GM12878 (cell line): ENCODE measurements at places on chromosomes 6 and 20.

DNA sequence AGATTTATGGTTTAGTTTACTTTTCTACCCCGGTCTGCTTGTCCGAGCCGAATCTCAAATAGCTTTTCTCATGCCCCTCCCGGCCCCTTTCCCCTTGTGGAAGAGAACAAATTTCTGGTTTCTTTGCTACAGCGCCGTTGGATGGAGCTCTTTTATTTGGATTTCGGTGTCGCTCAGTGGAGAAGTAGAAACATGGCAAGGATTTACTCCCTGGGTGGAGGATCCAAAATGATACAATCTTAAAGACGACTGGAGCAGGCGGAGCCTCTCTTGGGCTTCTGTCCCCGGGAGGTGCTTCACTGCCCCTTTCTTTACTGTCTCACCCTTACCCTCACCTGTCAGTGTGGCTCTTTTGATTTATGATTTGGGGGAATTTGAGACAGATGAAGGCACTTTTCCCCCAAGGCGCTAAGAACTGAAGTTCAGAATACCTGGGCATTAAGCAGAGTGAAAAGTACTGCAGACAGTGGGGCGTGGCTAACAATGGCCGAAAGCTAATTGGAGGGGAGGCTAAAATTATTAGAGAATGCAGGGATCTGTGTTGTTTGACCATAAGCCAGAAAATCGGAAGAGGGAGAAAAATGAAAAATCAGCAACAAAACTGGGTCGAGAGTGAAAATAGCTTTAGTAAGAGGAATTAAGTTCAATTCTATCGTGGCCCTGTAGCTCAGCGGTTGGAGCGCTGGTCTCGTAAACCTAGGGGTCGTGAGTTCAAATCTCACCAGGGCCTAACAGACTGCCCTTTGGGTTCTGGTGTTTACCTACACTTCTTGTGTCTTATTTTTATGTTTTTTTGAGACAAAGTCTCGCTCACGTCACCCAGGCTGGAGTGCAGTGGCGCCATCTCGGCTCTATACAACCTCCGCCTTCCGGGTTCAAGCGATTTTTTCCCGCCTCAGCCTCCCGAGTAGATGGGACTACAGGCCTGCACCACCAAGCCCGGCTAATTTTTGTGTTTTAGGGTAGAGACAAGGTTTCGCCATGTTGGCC, 145.1 kb upstream of the ZNF184 start:
- no peak for DNase-seq

- DNase-seq = no peak
These were observed 182.9 kb downstream of the LY86 start for GRCh38 chr6:6771224-6771945.

DNA sequence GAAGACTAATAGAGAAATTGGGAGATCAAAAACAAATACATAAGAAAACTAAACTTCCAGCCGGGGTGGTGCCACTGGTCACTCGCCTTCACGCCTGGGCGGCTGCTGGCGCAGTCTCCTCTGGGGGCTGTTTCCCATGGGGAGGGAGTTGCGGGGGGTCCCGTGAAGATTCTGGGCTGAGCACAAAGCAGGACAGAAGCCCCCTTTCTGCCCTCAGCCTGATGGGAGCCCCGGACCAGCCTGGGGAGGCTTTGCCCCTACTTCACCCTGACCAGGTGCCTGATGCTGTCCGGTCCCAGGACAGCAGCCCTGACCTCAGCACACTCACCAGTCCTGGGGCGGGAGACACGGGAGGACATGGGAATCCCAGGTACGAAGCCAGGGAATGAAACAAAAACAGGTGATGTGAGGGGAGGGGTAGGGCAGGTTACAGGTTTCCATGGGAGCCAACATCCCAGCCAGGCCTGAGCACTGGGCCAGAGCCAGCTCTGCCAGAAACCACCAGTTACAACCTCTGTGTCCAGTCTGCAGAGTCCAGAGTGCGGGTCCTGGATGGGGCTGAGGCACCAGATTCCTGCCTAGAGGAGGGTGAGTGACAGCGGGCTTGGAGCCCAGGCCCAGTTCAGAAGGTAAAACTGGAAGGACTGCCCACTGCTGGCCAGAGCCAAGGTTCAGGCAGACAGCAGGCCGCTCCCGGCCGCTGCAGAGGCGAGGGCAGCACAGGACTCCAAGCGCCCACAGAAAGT, 326.4 kb downstream of the TAF4 start:
- no peak for DNase-seq

DNA sequence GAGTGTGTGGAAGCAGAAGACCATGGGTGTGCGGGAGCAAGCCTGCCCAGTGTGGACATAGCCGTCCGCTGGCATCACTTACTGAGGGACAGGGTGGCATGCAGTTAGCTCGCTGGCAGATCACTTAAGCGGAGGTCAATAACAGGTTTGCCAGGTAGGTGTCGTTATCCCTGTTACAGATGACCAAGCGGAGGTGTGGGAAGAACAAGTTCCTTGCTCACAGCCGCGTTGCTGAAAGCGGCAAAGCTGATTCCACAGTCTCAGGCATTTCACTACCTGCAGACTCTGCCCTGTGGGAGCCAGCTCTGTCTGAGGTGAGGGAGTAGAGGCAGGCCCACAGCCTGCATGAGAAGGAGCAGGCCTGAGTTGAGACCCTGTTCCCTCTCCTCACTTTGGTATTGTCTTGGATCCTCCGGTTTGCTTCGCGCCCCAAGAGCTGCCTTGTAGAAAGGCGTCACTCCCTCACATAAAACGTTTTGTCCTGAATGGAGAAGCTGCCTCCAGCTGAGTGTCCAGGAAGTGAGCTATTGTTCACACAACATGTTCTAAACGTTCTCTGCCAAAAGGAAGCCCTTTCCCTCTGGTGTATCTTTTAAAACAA, 96.9 kb downstream of the TCP11 start:
- no peak for DNase-seq

DNA sequence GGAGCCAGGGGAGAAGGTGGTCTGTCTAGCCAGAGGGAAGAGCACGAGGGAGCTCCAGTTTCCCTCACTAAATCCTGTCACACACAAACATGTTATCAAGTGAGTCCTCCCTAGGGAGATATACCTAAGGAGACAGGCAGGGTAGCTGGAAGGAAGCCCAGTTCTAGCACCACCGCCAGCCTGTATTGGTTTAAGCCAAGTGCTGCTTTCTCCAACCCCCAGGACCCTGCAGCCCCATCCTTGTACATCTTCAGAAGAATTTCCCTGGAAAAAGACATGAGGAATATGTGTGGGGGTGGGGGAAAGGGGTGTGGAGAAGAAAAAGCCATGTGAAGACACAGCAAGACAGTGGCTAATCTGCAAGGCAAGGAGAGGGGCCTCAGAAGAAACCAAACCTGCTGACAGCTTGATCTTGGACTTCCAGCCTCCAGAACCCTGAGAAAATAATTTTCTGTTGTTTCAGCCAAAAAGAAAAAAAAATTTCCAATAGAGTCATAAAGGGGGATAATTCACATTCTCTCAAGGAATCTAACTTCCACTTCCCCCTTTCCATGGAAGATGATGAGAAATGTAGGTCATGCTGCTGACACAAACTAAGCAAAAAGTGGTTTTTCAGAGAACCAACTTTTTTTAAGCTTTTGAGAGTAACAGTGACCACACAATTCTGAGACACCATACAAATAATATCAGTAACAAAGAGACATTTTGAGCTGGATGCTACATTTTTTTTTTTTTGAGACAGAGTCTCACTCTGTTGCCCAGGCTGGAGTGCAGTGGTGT, 103.2 kb upstream of the PRDM1 start:
- no peak for DNase-seq

DNA sequence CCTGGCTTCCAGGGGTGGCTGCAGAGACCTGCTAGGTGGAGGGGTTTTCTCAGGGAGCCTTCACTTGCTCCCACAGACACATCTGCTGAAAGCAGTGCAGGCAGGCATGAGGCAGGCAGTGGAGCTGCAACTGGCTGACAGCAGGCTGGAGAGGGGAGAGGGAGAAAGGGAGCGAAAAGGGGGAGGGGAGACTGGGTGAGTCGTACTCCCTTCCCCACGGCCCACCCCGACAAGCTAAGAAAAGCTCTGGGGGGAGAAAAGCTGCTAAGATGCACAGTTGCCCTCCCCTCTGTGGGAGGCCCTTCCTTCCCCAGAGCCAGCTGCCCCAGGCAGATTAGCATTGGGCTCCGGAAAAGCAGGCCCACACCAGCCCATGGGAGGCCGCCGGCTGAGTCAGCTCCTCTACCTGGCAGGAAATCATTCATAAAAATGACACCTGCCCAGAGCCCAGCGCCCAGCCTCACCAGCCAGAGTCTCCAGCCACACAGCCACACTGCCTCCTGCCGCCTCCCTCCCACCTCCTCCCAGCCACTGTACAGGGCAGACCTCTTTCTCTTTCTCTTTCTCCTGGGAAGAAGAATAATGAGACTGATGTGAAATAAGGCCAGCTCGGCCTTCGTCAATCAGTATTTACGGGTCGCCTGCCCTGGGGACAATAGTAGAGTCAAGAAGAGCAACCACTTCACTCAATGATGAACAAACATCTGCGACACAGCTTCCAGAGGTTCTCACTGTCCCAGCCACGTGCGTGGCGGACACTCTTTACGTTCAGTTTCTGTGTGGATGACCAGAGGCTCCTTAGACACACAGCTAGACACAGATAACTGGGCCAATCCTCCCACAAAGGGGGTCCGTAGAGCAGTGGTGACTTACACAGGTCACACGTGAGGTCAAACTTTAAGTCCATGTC, 7.7 kb upstream of the C20orf203 start:
- no peak for DNase-seq

GRCh38 chr6:157221817-157222175, 101.5 kb downstream of the TMEM242 start:
- DNase-seq = no peak

GRCh38 chr20:9440892-9441291, 73.5 kb upstream of the LAMP5 start:
- DNase-seq = no peak

GRCh38 chr20:25285856-25286798, 38.2 kb downstream of the PYGB start:
- DNase-seq = no peak

GRCh38 chr6:72032086-72032485, 145.7 kb downstream of the RIMS1 start:
- DNase-seq = no peak

DNA sequence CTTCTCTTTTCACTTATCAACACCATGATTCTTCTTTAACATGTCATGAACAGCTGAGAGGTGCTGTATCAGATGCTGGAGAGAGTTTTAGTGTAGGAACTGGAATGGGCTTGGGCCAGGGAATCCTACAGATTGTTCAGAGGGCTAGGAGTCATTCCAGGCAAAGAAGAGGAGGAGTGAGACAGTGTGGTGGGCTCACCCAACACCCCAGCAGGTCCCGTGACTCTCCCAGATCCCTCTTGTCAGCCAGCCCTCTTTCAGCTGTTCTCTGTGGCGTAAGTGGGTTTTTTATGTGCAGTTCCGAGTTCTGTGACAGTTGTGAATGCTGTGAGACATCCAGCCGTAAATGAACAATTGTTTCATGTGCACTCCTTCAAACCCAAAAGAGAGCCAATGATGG, 31.4 kb upstream of the CEP162 start:
- DNase-seq = no peak

- DNase-seq = no peak
These were observed 182.4 kb downstream of the BCAS1 start for GRCh38 chr20:53887973-53888372.

- peak; percentile 92 for DNase-seq
These were observed 39.8 kb downstream of the HIVEP1 start for GRCh38 chr6:12051861-12052368.

DNA sequence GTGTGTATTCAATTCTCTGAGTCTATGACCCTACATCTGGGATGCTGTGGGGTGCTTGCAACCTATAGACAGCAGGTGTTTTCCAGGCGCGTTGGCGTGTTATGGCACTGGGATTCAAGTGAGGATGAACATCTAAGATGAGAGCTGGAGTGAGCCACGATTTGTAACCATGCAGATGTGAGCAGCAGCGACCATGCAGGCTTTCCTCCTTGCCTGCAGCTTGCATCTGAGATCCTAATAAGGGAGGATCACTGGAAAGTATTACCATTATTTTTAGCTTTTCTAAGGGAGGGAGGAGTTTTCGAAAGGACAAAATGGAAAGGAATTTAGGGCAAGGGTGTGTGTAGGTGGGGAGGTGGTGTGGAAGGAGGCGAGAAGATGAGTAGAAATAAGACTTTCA, 216.7 kb downstream of the ATXN1 start:
- DNase-seq = no peak

DNA sequence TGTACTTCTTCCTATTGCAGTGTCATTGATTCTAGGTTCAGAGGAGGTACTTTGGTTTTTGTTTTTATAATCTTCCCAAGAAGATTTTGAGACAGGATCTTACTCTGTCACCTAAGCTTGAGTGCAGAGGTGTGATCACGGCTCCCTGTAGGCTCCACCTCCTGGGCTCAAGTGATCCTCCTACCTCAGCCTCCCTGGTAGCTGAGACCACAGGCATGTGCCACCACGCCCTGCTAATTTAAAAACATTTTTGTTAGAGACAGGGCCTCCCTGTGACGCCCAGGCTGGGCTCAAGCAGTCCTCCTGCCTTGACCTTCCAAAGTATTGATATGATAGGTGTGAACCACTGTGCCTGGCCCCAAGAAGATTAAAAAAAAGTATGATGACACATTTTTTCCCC, 3.4 kb upstream of the SLC17A5 start:
- no peak for DNase-seq

DNA sequence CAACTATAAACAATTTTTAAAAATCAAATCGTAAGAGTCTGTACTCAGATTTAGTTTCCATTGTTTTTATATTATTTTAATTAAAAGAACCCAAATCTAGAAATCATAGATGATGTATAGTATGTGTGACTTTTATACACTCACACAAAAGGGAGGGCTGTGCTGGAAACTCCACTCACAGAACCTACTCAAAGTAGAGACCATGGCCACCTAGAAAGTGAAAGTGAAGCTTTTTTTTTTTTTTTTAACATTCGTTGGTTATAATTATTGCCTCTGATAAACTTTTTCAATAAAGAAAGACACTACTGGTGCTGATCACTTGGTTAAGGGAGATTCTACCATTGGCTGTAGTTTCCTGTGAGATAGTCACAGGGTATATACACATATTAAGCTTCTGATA, 37.9 kb upstream of the PRL start:
- no peak for DNase-seq

DNA sequence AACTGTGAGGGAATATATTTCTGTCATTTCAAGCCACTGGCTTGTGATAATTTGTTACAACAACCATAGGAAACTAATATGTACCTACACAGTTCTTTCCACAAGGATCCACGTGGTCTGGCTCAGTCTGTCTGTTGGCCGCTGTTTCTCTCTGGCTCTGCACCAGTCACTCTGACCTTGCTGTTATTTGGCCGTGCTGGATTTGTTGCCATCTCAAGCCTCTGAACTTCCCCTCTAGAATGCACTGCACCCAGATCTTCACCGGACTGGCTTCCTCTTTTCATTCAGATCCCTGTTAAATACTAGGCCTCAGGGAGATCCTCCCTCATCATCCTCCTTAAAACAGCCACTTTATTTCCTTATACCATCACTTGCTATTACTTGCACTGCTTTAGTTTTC, 446.8 kb downstream of the TFAP2B start:
- DNase-seq = no peak

DNA sequence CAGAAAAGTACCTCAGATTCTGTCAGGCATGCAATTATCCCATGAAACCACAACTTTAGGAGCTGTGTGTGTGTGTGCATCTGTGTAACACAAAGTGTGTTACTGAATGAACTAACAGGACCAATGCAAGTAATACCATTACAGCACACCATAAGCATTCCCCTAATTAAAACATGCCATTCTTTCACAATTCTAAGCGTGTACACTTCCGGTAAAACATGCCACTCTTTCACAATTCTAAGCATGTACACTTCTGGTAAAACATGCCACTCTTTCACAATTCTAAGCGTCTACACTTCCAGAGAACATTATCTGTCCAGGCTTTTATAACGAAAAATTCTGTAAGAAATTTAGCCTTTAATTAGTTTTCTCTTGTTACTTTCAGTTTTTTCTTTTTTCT, 238.2 kb downstream of the GMDS start:
- DNase-seq = no peak
